Small intestine (tissue), 16 donors: ENCODE measurements at places on chromosomes 7 and 10. TPM values are rescaled to one million over a fixed set of nuclear protein-coding genes. Genes with fewer than 3 reads are reported as not detected.

DNA sequence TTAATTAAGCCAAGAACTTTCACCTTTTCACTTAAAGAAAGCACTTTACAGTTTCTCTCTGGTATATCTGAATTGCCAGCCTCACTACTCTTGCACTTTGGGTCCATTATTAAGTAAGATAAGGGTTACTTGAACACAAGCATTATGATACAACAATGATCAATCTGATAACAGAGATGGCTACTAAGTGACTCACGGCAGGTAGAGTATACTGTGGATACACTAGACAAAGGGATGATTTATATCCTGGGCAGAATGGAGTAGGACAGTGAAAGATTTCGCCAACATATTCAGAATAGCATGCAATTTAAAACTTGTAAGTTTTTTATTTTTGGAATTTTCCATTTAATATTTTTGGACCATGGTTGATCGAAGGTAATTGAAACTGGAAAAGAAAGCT lies 34.3 kb upstream of the ITGB8 start:
- no peak overlapping the region for H3K4me3 ChIP-seq
- H3K4me1 ChIP-seq = no peaks in the 10 kb centered on the region
- no peaks in the 10 kb centered on the region for H3K36me3 ChIP-seq
- DNase-seq = no peak

DNA sequence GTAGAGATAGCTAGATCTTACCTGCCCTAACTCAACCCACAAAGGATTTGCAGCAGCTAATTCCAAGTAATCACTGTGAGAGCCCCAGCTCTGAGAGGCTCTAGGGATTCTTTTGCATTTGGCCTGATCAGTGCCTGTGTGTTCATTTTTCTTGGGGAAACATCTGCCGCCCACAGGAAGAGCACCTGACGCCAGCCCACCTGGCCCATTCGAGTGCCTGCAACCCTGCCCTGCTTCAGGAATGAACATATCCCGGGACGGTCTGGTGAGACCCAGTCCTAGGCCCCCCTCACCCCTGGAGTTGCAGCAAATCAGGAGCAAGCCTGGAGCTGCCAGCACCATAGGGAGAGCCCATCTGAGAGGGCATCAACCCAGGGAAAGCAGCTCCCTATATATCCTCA lies 38.8 kb downstream of the GSDME start:
- DNase-seq = no peak
- no peaks in the 10 kb centered on the region for H3K4me1 ChIP-seq
- H3K36me3 ChIP-seq = peaks cover 52% of the 10 kb centered on the region
- H3K27me3 ChIP-seq = no peaks in the 10 kb centered on the region
- H3K4me3 ChIP-seq = no peak overlapping the region
- no peak overlapping the region for H3K27ac ChIP-seq

GRCh38 chr7:39400836-39401235 lies 165.4 kb upstream of the YAE1 start:
- H3K36me3 ChIP-seq = no peaks in the 10 kb centered on the region
- DNase-seq = no peak
- no peaks in the 10 kb centered on the region for H3K4me1 ChIP-seq
- no peak overlapping the region for H3K27ac ChIP-seq
- no peak overlapping the region for H3K4me3 ChIP-seq

- no peak for DNase-seq
- H3K4me1 ChIP-seq = no peaks in the 10 kb centered on the region
- no peak overlapping the region for H3K4me3 ChIP-seq
- H3K36me3 ChIP-seq = no peaks in the 10 kb centered on the region
- H3K27me3 ChIP-seq = no peaks in the 10 kb centered on the region
Measured at GRCh38 chr7:1144269-1144771, 15.7 kb downstream of the ZFAND2A start.

DNA sequence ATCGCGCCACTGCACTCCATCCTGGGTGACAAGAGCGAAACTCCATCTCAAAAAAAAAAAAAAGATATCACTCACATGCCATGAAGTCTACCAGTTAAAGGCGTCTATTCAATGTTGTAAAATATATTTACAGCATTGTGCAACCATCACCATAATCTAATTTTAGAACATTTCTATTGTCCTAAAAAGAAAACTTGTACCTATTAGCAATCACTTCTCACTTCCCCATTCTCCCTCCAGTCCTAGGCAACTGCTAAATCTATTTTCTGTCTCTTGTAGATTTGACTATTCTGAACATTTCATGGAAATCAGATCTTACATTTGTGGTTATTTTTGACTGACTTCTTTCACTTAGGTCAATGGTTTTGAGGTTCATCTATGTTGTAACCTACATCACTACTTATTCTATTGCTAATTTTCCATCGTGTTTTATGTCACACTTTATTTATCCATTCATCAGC lies 25.2 kb upstream of the OTUD1 start:
- H3K27ac ChIP-seq = no peak overlapping the region
- H3K4me1 ChIP-seq = no peaks in the 10 kb centered on the region
- no peaks in the 10 kb centered on the region for H3K27me3 ChIP-seq
- DNase-seq = no peak
- no peak overlapping the region for H3K4me3 ChIP-seq
- no peaks in the 10 kb centered on the region for H3K36me3 ChIP-seq

DNA sequence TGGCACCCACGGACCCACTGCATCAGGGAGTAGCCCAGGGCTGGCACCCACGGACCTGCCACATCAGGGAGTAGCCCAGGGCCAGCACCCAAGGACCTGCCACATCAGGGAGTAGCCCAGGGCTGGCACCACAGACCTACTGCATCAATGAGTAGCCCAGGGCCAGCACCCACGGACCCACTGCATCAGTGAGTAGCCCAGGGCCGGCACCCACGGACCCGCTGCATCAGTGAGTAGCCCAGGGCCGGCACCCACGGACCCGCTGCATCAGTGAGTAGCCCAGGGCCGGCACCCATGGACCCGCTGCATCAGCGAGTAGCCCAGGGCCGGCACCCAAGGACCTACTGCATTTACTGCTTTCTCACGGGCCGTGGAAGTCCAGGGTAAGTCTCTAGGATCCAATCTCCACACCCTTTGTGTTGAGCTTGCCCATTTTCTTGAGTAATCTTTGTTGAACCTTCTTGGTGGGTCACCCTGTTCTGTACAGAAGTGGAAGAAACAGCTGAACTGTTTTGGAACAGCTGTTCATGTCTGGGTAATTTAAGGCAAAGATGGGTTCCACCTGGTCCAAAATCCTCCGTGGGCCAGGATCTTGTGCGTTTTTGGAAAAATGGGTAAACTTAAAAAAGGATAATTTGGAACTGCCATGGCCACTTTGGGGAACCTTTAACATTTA lies 69.0 kb downstream of the VIPR2 start:
- no peaks in the 10 kb centered on the region for H3K36me3 ChIP-seq
- H3K27ac ChIP-seq = no peak overlapping the region
- no peak overlapping the region for H3K4me3 ChIP-seq

DNA sequence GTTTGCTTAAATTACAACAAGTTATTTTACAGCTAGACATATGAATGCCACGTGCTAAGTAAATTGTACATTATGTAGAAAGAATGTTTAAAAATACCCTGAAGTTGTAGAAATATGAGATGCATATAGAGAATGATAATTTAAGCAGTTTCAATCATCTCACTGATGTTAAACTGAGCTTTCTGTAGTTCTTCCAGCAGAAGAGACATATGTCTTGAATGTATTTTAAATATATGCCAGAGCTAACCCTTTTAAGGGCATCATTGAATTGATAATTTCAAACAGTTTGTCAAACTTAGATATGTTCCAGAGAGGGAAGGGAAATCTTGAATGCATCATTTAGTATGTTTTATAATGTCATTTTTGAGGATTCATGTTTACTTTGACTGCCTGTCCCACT lies 255.2 kb downstream of the MDFIC start:
- no peaks in the 10 kb centered on the region for H3K36me3 ChIP-seq
- no peak for DNase-seq
- no peak overlapping the region for H3K4me3 ChIP-seq

DNA sequence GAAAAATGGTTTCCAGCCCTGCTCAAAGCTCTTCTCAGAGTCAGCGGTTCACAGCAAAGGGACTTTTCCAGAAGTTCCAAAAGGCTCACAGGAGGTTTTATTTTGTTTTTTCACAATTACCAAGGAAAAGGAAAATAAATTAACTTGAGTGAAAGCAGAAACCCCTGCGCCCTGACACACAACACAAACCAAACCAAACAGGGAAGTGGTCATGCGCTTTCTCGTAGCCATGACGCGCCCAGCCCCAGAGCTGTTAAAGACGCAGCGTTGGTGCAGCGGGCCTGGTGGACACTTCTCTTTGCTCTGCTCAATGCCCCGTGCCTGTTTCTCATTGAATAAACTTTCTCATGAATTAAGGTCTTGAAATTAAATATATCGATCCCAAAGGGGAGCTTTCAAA lies 134.4 kb upstream of the LYZL2 start:
- H3K36me3 ChIP-seq = no peaks in the 10 kb centered on the region
- H3K4me3 ChIP-seq = no peak overlapping the region
- no peaks in the 10 kb centered on the region for H3K4me1 ChIP-seq
- no peak for DNase-seq
- H3K27ac ChIP-seq = no peak overlapping the region
- no peaks in the 10 kb centered on the region for H3K27me3 ChIP-seq

- DNase-seq = no peak
- H3K27me3 ChIP-seq = no peaks in the 10 kb centered on the region
- peaks cover 8% of the 10 kb centered on the region for H3K36me3 ChIP-seq
- H3K27ac ChIP-seq = peak overlapping the region; percentile 26
- no peak overlapping the region for H3K4me3 ChIP-seq
Measured at GRCh38 chr7:66957595-66958290, 36.7 kb downstream of the TMEM248 start.

- H3K27ac ChIP-seq = peak overlapping the region; percentile 10
- H3K27me3 ChIP-seq = peaks cover 11% of the 10 kb centered on the region
- H3K36me3 ChIP-seq = no peaks in the 10 kb centered on the region
- no peaks in the 10 kb centered on the region for H3K4me1 ChIP-seq
- no peak for DNase-seq
- no peak overlapping the region for H3K4me3 ChIP-seq
Measured at GRCh38 chr10:75405598-75406461, 4.3 kb upstream of the ZNF503 start.

DNA sequence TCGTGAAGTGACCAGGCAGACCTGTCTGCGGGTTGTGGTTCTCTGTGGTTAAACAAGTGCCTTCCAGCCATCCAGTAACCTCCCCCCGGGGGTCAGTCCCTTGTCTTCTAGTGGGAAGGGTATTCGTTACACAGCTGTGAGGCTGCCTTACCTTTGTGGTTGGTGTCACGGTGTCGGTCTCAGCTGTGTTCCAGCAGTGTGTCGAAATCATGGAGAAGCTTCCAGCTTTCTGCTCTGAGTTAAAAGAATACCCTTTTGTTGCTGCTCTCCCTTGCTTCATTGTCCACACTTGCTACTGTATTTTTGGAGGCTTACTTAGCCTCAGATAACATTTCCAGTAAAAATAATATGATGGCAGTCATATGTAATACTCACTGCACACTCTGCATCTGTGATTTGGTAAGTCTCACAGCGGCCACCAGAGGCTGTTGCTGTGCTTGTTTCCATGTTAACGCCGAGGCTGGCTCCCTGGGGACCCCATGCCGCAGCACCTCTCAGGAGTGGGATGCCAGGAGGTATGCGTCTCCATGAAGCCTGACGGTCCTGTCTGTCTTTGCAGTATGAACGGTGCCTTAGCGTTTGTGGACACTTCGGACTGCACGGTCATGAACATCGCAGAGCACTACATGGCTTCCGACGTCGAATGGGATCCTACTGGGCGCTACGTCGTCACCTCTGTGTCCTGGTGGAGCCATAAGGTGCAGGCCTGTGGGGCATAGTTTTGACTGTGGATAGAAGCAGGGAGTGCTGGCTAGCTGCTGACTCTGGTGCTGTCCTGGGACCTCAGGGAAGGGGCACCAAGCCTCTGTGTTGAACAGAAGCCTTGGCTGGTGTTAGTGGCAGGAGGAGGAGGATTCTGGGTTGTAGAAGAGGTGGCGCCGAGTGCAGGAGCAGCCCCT lies 20.5 kb downstream of the EIF3B start:
- DNase-seq = no peak
- H3K27me3 ChIP-seq = no peaks in the 10 kb centered on the region
- peaks cover 29% of the 10 kb centered on the region for H3K36me3 ChIP-seq

DNA sequence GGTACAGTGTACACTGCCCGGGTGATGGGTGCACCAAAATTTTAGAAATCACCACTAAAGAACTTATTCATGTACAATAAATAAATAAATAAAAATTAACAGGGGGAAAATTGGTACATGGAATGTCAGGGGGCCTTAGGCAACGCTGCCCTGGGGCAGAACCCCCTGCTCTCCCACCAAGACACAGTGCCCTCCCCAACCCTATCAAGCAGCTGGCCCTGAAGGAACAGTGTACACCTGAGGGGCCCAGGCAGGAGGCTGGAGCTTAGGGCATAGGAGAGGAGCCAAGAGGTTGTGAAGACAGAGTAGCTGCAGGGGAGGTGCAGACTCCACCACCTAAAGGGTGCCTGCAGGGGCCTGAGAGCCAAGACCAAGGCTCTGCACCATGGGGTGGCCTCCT lies 128.8 kb downstream of the BMS1 start:
- H3K36me3 ChIP-seq = no peaks in the 10 kb centered on the region
- no peaks in the 10 kb centered on the region for H3K27me3 ChIP-seq
- no peak for DNase-seq
- no peak overlapping the region for H3K27ac ChIP-seq
- no peaks in the 10 kb centered on the region for H3K4me1 ChIP-seq

DNA sequence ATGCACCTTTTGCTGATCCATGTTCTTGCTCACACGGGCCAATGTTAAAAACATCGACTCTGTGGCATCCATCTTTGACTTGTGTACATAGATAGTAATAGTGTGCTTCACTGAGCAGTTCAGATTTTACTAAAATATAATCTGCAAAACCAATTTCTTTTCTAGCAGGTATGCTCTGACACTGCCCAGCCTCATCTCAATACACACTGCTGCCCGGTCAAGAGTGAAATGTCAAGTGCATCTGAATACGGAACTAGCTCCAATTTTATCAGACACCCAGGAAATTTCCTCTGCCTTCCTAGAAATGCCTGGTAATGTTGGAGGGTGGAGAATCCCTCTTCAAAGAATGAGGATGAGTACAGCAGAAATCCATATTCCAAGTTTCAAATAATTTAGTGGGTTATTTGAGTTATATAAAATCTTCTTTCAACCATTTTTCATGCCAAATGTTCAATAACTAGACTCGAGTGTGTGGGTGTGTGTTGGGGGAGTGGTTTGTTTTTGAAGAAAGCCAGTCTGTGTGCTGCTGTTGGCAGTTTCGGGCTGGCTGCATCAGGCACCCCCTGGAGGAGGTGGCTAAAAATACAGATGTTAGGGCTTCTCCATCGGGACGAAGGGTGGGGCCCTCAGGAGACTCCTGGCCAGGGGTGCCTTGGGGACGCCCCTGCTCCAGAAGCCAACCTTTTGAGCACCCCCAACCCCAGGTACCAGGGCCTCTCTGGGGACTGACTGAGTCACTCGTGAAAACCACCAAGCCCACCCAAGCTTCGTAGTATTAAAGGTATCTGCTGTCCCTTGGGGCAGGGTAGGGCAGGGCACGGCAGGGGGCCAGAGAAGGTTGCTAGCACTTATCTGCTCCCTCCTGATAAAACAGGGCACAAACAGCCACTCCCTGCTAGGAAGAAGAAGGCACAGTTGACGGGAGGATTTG lies 15.4 kb downstream of the CTBP2 start:
- no peaks in the 10 kb centered on the region for H3K36me3 ChIP-seq
- H3K27ac ChIP-seq = peak overlapping the region; percentile 36
- DNase-seq = peak; percentile 50
- H3K27me3 ChIP-seq = no peaks in the 10 kb centered on the region

Gene ACTR3C
- polyA plus RNA-seq = 4.0 TPM

Gene THSD7A
- not detected for polyA plus RNA-seq

Gene TLX1
- 0.27 TPM for polyA plus RNA-seq

Gene MEOX2
- polyA plus RNA-seq = 2.4 TPM

Gene HOXA2
- 0.97 TPM for polyA plus RNA-seq

Gene SRGN
- polyA plus RNA-seq = 25.4 TPM

Gene PLEKHS1
- 39.2 TPM for polyA plus RNA-seq

Gene STEAP4
- polyA plus RNA-seq = 0.31 TPM

Gene PKD2L1
- polyA plus RNA-seq = not detected

Gene TRUB1
- 3.0 TPM for polyA plus RNA-seq

Gene PRKCQ
- 3.4 TPM for polyA plus RNA-seq

Gene SLC29A3
- 4.3 TPM for polyA plus RNA-seq

Gene ADAM8
- 0.67 TPM for polyA plus RNA-seq

Gene FAM237B
- not detected for polyA plus RNA-seq
